ENCODE measurements at places on chromosomes 4 and X.

- DNase-seq: no peak
Measured at GRCh38 chrX:21968333-21968732, 27.8 kb downstream of the SMS start.

GRCh38 chrX:133681421-133681820 is 266.1 kb upstream of the GPC4 start:
- DNase-seq: no peak

DNA sequence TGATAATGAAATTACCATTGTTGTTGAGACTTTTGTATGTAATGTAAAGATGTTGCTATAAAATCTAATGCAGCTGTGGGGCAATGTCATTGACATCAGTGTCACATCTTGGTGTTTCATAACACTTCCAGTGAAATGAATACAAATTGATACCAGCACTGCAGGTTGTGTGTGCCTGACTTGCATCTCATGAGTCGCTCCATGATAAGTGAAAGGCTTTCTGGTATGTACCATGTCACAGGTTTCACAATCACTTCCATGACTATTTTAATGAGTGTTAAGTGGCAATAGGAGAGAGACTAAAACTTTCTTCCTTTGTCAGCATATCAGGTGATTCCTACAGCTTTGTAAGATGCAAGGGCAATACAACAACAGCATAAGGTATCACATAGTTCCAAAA is 94.4 kb downstream of the ABCB7 start:
- no peak for DNase-seq

GRCh38 chr4:24781999-24782745 is 13.2 kb upstream of the SOD3 start:
- DNase-seq: no peak

GRCh38 chrX:72142794-72143608 is 11.3 kb upstream of the RTL5 start:
- no peak for DNase-seq

DNA sequence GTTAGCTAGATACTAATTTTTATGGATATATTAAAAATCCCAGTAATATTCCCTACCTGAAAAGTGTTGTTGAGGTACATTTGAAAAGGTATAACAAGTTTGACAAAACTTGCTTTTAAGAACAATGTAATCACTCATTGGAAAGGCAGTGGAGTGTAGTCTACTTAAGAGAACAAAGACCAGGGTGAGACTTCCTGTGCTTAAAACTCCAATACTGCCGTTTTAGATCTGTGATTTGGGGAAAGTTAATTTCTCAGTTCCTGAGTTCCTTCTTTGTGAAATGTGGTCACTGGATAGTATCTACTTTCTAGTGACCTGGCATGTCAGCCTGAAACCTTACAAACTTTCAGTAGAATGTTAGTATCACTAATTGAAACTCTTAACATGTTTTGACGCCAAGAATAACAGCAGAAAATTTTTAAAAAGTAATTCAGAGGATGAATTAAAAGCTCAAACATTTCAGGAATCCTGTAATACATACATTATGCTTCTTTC is 56.8 kb downstream of the PCDH7 start:
- DNase-seq: no peak

DNA sequence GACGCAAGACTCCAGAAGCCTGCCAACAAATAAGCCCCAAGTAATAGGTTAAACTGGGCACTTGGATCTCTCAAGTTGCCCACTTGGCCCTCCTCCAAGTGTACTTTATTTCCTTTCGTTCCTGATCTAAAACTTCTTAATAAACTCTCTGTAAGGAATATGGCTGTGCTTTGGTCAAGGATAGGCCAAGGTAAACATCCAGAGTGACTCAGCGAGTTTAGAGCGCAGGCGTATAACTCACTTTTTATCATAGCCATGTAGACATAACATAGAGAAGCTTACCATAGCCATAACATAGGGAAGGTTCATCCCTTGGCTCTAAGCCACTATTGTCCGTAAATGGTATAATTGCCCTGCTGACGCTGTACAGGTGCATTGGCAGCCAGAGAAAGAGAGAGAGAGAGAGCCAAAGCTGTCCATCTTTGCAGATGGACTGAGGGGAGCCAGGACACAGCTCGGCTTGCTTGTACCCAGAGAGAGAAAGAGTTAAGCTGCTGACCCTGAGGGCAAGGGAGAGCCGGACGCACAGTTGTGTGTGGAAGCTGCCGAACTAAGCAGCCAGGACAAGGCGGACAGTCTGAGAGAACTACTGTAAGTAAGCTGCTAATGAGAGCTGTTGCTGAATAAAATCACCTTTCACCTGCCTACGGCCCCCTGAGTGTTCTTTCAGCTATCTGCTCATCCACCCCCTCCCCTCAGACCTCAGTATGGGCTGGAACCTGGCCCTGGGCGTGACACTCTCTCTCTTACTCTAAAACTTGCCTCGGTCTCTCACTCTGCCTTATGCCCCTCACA is 1.8 kb downstream of the TLR1 start:
- DNase-seq: no peak

DNA sequence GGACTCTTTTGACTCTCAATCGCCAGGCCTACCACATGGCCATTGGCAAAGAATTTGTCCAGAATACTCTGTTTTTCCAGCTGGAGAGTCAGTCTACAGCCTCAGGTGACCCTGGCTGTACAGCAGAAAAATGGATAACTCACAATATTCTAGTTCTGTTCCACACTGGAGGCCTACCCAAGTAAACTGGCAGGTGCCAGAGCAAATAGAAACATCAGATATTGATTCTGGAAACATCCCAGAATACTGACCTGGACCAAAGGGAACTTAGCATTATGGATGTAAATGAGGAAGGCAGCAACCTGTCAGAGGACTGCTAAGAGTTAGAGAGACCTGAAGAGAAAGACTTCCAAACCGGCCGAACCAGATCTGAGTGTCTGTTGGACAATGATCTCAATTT is 147.9 kb upstream of the SMAD1 start:
- DNase-seq: no peak

DNA sequence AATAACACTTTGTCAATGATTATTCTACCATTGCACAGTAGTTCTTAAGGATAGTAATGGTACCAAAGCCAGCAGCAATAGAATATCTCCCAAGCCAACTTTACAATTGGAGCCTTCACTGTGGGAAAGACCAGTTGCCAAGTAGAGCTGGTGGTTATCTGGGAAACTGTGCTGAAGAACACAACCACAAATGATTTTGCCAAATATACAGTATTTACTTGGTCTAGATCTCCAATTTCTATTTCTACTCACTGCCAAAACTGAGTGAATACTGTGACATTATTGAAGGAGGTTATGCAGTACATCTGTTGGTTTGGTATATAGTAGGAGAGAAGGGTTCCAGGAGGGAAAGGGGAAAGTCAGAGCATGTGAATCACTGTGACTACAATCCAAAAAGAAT is 3.8 kb downstream of the TET2 start:
- DNase-seq: no peak

DNA sequence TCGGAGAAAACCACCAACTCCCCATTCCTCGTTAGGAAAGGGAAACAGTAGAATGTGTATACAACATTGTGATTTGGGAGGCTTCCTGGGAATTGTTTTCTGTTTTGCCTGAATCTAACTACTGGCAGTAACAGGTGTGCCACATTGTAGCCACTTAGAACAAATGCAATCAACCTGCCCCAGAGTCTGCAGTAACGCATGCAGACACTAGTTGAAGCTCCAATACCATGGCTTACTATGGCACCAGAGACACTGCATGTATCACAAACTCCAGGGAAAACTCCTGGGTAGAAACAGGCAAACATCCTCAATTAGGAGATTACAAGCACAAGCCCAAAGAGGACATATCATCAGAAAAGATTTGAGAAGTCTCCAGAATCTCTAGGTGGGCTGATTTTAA is 154.2 kb upstream of the NEIL3 start:
- no peak for DNase-seq

DNA sequence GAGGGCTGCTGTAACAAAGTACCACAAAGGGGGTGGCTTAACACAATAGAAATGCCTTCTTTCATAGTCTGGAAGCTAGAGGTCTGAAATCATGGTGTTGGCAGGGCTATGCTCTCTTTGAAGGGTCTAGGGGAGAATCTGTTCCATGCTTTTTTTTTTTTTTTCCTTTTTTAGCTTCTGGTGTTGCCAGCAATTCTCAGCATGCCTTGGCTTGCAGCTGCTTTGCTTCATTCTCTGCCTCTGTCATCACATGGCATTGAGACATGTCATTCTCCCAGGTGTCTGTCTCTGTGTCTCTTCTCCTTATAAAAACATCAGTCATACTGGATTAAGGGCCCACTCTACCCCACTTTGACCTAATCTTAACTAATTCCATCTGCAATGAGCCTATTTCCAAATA is 78.6 kb upstream of the BOD1L1 start:
- DNase-seq: no peak

- no peak for DNase-seq
Measured at GRCh38 chrX:72029483-72030411, 102.0 kb downstream of the RTL5 start.

DNA sequence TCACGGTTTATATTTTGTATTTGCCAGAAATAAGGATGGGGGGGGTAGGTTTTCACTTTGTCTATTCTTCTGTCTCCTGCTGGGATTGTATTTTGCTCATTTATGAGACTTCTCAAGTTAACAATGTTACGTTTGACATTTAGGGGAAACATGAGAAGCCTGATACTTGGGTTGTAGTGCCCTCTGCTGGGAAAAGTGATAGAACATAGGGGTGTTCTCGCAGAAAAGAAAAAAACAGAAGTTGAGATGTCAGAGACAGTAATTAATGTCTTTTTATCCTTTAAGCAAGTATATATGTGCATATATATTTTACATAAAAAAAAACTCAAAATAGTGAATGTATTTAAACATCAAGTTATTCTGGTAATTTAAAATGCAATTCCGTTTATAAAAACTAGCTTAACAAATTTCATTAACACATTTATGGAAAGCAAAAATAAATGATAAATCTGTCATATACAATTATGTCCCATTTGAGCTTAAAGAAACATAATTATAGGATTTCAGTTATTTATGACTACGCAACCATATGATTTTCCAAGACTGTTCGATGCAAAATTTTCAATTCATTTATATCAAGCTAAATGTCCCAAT is 46.0 kb upstream of the TMPRSS11F start:
- DNase-seq: no peak

DNA sequence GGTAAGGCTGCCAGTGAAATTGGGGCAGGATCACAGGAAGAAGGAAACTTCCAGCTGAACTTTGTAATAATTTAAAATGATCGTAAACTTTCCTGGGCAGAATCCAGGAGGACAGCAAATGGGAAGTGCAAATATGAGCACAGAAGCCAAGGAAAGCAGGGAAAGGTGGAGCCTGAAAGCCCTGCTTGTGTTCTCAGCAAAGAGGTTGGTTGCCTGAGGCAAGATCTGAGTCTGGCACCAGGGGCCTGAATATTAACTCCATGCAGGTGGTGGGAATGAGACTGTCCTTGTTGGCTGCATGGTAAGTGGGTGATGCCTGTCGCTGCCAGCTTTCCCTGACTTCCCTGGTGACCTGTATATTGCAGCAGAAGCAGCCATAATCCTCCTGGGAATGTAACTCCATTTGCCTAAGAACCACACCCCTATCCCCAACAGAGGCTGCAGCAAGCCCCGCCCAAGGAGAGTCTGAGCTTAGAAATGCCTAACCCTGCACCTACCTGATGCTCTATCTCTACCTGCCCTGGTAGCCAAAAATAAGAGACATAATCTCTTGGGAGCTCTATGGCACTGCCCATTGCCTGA is 132.0 kb upstream of the HDX start:
- DNase-seq: no peak

DNA sequence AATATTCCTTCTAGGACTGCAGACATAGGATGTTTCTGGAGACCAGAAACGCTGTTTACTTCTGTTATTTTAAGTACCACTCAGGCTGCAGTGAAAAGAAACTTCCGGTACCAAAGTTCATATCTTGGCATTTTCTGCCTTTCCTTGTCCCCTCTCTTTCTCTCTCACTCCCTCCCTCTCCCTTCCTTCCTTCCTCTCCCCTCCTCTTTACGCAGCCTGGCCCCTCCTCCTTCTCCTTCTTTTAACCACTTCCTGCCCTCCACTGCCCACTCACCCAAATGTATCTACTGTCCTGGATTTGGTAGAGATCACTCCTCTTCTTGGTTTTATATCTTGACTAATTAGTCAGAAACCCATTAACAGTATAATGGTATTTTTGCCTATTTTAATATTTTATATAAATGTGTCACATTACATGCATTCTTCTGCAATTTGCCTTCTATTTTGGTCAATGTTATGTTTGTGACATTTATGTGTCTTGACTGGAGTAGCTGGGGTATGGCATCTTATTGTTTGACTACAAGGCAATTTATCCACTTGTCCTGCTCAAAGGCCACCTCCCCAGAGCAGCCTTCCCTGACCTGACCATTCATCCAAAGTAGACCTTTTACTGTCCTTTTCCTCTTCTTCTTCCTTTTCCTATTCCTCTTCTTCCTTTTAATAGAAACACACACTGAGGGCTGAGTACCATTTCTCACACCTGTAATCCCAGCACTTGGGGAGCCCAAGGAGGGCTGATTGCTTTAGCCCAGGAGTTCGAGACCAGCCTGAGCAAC is 56.9 kb downstream of the BCOR start:
- DNase-seq: no peak

DNA sequence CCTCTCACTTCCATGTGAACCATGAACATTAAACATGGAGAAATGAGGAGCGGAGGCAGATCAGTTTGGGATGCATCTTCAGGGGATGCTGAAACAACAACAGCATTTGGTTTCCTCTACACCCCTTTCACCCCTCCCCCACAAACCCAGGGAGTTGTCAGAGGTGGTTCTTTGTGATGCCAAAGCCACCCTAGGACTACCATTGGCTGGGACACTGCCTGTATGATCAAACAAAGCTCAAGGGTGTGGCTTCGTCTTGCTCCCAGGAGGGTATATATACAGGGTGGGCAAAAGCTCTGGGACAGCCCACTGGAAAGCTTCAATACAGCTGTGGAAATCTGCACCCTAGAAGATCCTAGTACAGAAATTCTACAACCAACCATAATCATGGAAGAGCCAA is at the start of gene SPANXN4:
SPANXN4 (plus strand) TSS at position 301 of the 400 bp plus-strand sequence; CDS start at position 388, 87 bp downstream.
- DNase-seq: no peak

- no peak for DNase-seq
Measured at GRCh38 chr4:25367004-25367621, 9.9 kb upstream of the ANAPC4 start.

- no peak for DNase-seq
Measured at GRCh38 chr4:8730681-8731080, 138.1 kb downstream of the CPZ start.

Data from posterior cingulate gyrus (tissue), 11 donors.